ENCODE measurements at places on chromosomes 7 and 10.

GRCh38 chr10:20975236-20975635 is 78.1 kb upstream of the NEBL start:
- DNase-seq: no peak

DNA sequence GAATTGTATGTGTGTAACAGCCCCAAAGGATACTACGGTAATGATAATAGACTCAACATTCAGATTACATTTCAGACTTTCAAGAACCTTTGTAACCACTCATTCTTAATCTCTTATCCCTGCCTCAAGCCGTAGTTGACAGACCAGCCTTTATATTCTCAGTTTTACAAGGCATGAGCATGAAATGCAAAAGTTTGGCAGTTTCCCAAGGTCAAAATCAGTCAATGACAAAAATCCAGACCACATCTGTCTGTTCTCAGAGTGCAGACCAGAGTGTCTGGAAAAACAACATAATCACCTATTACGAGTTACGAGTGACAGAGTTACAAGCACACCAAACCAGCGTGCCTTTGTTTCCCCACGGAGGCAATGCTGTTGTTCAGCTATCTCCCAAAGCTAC is 178.6 kb upstream of the LRGUK start:
- DNase-seq: no peak

DNA sequence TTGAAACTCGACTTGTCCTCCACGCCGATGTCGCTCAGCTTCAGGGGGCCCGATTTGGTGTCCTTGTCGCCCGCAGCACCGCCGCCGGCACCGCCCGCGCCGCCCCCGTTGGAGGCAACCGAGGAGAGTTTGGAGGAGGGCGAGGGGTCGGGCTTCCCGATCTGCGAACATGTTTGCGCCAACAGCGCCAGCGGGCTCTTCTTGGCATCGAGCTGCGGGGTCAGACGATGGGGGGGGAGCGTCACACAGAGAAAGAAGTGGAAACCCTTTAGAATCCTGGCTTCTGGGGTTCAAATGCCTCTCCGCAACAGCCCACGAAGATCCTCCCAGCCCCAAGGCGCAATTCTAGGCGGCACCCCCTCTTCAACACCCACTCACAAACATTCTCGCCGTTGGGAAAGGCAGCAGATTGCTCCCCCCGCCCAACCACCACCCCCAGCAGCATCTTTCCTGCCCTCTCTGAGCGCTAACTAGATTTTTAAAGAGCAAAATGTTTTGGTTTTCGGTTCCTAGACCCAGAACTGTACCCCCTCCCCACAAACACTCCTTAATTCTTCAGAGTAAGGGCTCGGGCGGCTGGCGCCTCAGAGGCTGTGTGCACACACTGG is 1.3 kb downstream of the ZNF503 start:
- DNase-seq: peak; percentile 38

GRCh38 chr10:73018632-73019031 is 64.0 kb upstream of the PLA2G12B start:
- no peak for DNase-seq

DNA sequence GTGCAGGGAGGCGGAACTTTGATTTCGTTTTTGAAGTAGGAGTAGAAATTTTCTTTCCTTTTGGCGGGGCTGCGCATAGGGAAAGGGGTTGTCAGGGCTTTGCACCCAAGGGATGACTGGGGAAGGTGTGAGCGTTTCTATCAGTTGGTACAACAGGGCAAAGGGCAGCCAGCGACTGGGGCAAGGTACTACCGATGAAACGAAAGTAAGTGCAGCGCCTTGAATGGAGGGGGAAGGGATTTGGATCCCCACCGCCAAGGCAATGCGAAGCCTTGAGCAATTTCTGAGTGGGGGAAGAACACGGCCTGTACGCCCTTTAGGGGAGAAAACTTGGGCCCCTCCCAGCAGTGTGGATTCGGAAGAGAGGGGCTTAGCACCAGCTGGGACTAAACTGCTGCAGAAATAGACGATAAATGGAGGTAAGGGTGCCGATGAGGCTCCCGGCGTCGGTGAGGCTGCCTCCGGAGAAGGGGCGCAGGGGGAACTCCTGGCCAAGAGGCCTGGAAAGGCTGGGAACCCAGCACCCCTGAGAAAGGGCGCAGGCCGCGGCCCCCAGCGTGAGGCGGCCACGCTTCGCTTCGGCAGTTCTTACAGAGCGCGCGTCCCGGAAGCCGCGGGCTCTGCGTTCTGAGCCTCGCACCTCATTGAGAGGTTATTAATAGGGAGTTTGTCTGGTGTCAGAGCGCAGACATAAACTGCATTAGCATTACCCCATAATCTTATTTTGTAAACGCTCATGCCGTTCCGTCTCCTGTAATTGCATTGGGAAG is 10.0 kb upstream of the TLX1 start:
- peak; percentile 13 for DNase-seq

GRCh38 chr10:118585234-118585633 is 10.2 kb downstream of the PRLHR start:
- no peak for DNase-seq

- no peak for DNase-seq
These were observed 19.5 kb downstream of the NRP1 start for GRCh38 chr10:33314811-33315561.

GRCh38 chr10:90288391-90288933 is 569.4 kb downstream of the HTR7 start:
- DNase-seq: peak; percentile 78

- no peak for DNase-seq
These were observed 111.7 kb upstream of the STARD3NL start for GRCh38 chr7:38066391-38066790.

DNA sequence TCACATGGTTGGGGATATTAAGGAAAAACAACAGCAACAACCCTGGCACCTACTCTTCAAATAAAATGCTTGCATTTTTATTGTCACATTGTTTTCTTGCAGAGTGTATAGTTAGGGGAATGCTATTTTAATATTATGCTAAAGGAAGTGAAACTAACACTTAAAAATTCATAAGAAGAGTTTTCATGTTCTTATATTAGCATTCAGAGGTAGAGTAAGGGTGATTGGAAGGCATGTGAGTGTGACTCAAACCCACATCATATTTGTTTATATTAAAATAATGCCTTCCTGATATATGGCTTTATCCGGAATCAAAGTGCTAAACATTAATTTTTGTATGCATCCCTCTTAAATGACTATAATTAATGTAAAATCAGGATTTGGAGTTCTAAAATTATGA is 59.8 kb upstream of the TES start:
- peak; percentile 29 for DNase-seq

DNA sequence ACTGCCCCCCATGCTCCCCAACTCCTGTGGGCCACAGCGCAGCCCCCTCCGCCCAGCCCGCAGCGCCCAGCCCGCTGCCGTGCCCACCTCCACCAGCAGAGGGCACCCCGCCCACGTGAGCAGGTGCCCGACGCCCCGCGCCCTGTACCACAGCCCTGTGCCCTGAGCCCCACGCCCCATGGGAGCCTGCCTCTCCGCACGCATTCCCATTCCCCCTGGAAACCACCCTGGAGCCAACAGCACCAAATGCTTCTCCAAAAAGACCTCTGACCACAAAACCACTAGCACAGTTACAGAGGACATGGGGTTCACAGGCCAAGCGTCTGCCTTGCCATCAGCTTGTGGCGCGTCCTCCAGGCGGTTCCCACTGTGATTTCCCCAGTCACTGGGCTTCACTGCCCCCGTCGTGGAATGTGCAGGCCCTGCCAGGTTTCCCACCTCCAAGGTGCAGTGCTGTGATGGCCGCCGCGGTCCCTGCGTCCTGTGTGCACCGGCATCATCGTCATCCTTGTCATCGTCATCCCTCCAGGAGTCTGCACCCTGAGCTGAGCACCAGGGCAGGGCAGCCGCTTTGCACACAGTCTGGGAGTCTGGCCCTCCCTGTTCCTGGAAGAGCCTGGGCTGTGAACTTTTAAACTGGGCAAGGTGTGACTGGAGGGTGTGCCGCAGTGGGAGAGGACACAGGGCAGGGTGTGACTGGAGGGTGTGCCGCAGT is 61.7 kb downstream of the PWWP2B start:
- DNase-seq: peak; percentile 25

DNA sequence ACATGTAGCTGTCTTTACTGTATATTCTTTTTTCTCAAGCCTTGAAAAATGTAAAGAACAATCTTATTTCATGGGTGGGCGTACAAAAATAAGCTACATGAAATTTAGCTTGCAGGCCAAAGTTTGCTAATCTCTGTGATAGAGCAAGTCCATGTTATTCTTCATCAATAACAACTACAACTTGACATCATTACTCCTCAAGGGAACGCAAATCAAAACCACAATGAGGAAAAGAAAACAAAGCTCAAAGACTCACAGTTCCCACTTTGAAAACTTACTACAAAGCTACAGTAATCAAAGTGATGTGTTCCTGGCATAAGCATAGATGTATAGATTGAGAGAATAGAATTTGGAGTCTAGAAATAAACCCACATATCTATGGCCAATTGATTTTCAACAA is 62.5 kb downstream of the GNA12 start:
- peak; percentile 78 for DNase-seq

GRCh38 chr10:12394241-12395033 is 45.1 kb downstream of the CAMK1D start:
- no peak for DNase-seq

DNA sequence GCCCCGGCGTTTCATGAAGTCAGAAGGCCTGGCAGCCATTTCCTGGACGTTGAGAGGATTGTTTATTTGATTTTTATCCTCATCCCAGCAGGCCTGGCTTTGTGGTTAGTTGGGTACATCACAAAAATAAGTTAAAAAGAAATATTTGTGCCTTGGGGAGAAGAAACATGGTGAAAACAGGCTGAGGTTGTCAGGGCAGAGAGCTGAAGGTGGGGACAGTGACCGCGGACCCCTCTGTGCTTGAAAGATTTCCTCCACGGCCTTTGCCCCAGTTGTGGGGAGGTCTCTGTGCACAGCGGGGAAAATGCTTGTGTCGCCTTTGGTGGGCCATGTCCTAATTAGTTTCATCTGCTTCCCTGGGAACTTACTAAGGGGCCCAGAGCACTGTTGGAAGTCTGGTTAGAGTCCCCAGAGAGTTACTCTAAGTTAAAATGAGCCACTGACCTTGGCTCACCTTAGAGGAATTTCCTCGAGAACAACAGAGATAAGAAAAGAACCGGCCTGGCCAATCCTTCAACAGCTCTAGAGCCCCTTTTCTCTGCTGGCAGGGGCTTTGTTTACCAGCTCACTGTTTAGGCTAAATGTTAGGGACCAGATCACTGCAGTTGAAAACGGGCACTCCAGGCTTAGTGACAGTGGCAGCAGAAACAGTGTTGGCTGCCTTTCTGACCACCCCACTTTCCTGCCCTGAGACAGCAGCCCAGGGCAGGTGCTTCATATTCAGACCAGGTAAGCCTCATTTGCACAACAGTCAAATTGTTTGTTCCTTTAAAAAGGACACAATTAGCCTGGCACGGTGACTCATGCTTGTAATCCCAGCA is 37.9 kb downstream of the CRCP start:
- DNase-seq: peak; percentile 18

DNA sequence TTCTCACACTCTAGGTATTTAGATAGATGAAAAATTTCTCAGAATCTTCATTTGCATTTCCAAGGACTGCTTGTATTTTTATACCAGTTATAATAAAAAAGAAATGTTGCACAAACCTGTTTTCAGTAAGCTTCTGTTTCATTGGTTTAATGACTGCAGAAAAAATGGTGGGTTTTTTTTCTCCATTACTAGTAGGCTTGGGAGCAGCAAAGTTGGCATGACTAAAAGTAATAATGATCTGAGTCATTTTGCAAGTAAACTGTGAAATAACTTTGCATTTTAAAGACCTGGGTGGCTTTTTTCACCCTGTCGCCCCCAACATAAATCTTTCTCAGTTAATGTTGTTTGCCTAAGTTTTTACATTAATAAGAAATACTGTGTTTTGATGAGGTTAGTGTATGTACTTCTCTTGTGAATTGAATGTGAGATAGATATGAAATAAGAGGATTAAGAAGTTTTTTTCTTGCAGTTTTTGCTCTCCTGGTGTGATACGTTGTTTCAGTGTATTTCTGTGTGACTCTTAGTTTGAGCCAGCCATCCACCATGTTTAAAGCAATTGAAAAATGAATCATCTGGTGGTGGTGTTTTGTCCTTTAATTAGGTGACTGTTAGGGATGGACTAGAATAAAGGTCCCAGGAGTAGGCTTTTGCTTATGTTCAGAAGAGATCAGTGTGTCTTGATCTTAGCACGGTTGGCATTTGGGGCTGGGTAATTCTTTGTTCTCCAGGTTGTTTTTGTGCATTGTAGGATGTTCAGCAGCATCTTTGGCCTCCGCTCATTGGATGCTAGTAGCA is 1.8 kb downstream of the GNAI1 start:
- no peak for DNase-seq

DNA sequence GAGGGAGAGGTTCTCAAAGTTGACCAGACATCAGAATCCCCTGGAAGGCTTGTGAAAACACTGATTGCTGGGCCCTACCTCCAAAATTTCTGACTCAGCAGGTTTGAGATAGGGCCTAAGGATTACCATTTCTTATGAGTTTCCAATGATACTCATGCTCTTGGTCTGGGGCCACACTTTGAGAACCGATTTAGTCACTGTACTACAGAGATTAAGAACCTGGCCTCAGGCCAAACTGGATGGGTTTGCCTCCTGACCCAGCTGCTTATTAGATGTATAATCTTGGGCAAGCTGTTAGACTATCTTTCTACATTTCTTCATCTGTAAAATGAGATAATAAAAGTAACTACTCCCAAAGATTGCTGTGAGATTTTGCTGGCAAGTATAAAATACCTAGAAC is 77.1 kb upstream of the SCIN start:
- DNase-seq: peak; percentile 13

DNA sequence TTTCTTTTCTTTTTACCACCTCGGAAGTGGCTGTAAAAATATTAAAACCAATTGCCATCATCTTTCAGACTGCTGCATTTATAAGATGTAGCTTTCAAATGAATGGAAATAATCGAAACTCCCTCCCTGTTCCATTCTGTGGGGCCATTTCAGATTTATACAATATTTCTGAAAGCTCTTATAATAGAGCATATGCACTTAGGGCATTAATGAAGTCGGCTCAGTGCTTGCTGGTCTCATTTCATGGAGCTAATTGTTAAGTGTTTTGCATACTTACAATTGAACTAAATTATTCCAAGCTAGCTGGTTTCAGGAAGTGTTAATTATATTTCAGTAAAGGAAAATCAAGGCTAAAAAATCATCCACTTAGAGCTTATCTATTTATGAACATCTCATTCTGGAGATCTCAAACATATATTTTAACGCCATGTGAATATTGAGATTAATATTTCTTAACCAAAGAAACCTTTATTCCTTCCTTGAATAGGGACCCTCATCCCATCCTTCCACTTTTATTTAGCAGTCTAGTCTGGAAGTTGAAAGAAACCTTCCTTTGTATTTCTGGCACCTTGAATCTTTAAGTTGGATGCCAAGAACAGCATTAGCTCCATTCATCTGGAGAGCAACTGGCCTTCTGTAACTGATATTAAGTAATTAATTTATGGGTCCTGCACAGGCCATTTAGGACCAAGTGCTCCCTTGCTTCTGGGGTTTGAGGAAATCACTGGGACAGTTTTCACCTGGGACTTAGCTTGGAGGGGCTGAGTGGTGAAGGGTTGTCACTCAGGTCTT is 45.1 kb downstream of the RPS24 start:
- DNase-seq: no peak

GRCh38 chr10:100510533-100511308 is 8.9 kb downstream of the SEC31B start:
- DNase-seq: no peak
